ENCODE measurements at places on chromosomes 3 and 15. TPM values are rescaled to one million over a fixed set of nuclear protein-coding genes. Genes with fewer than 3 reads are reported as not detected.

GRCh38 chr3:29026959-29027358 is 253.9 kb upstream of the RBMS3 start:
- H3K27me3 ChIP-seq: no peaks in the 10 kb centered on the region
- H3K4me3 ChIP-seq: no peak overlapping the region
- peaks cover 4% of the 10 kb centered on the region for H3K36me3 ChIP-seq
- no peak overlapping the region for H3K27ac ChIP-seq
- no peak for DNase-seq

DNA sequence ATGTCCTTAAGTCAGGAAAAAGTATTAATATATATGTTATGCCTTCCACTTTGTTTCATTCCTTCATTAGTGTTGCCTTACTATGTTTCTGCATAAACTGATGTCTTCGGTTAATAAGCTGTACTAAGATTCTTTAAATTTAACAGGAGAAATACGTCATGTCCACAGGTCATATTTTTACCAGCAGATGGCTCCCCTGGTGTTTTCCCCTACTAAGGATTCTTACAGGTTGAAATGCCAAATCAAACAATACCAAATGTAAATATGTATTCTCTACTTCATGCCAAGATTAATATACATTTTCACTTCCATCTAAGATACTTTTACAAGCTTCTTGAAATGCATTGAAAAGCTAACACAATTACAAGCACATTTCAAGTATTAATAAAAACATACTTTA is 1602.1 kb downstream of the SI start:
- no peak overlapping the region for H3K27ac ChIP-seq
- no peaks in the 10 kb centered on the region for H3K36me3 ChIP-seq
- H3K4me1 ChIP-seq: no peaks in the 10 kb centered on the region
- DNase-seq: no peak
- H3K27me3 ChIP-seq: no peaks in the 10 kb centered on the region

GRCh38 chr3:184976-185375 is 11.6 kb upstream of the CHL1 start:
- H3K36me3 ChIP-seq: no peaks in the 10 kb centered on the region
- no peaks in the 10 kb centered on the region for H3K27me3 ChIP-seq
- no peak for DNase-seq
- H3K27ac ChIP-seq: no peak overlapping the region

Gene ASB14
- not detected for total RNA-seq

Gene DNAJC13
- 34.0 TPM for total RNA-seq

Gene BTLA
- total RNA-seq: 39.4 TPM

Data from activated T-helper 1 cell treated with anti-CD3 and anti-CD28 coated beads, Interleukin-12 subunit alpha, Interleukin-12 subunit beta, Interleukin-2, Interleukin-4 antibody, amounts not matched to agents 30 ng/mL and 10 ng/mL and 1 ng/mL, durations not matched to agents 14 hours and 24 hours and 36 hours (primary cell).